Left lobe of liver (tissue), 2 donors: ENCODE measurements at places on chromosomes 6 and 20. TPM values are rescaled to one million over a fixed set of nuclear protein-coding genes. Genes with fewer than 3 reads are reported as not detected.

Gene ASCC3
- 15.3 TPM for total RNA-seq

Gene SLC35D3
- total RNA-seq, result not detected

Gene SLC17A1
- 8.7 TPM for total RNA-seq

Gene SYNDIG1
- total RNA-seq, result not detected

Gene PNLDC1
- 0.23 TPM for total RNA-seq

Gene AMD1
- total RNA-seq, result 14.3 TPM

Gene SEL1L2
- not detected for total RNA-seq

Gene CCN2
- 6.7 TPM for total RNA-seq

Gene CLPSL1
- not detected for total RNA-seq
